T-cell (primary cell): ENCODE measurements at places on chromosomes 1 and 21.

GRCh38 chr1:8040586-8040985 lies 14.5 kb upstream of the ERRFI1 start:
- DNase-seq = no peak

GRCh38 chr1:82858031-82858430 lies 1057.3 kb downstream of the ADGRL2 start:
- no peak for DNase-seq

- no peak for DNase-seq
Observed at GRCh38 chr1:187819086-187819485, 990.3 kb downstream of the PLA2G4A start.

GRCh38 chr1:108000620-108001111 lies 35.7 kb upstream of the VAV3 start:
- no peak for DNase-seq
